ENCODE measurements at places on chromosomes 12 and 14.

DNA sequence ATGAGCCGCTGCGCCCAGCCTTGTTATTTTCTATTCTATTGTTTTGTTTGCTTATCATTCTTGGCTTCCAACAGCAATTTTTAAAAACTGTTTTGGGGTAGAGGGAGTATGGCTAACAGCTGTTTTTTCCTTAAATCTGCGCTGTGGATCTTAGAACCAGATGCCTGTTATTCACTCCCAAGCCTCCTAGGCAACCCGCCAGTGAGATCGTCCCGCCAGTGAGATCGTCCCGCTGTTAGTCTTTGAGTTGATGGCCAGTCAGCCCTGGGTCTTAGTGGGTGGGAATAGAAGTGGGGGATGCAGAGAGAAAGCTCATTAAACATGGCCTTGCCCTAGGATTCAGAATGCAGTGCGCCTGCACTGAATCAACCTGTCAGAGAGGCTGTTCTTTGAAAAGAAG is 67.3 kb upstream of the BICD1 start:
- no peak for DNase-seq

GRCh38 chr12:51390891-51391282 is 319 bp downstream of the GALNT6 start:
- DNase-seq, result peak; percentile 26

DNA sequence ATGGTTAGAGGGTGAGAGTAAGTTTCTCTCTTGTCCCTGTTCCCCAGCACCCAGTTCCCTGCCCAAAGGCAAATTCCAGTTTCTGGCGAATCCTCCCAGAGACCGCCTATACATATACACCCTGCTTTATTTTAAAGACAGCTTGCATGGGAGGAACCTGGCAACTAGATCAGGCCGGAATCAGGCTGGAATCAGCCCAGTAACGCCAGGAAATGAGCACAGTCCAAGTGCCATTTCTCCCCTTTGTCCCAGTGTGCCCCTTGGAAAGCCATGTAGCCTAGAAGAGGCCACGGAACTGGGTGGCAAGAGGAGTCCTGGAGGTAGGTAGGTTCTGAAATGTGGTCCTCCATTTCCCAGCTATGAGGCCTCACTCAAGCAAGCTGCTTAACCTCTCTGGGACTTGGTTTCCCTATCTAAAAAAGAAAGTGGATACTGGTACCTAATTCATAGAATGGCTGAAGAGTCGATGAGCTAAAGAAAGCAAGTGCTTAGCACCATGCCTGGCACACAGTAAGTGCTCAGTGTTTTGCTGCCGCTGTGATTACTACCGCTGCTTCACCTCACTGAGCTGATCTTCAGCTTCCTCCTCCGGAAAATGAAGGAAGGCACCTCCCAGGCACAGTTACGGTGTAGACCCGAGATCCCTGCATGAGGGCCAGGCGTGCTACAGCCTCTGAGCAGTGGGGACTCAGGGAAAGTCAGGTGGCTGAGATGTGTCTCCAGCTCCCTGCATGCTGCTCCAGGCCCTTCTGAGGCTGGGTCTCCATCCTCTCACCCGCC is 36.4 kb downstream of the PITPNM2 start:
- DNase-seq, result no peak

- DNase-seq, result no peak
Observed at GRCh38 chr12:62957233-62957953, 22.4 kb upstream of the PPM1H start.

DNA sequence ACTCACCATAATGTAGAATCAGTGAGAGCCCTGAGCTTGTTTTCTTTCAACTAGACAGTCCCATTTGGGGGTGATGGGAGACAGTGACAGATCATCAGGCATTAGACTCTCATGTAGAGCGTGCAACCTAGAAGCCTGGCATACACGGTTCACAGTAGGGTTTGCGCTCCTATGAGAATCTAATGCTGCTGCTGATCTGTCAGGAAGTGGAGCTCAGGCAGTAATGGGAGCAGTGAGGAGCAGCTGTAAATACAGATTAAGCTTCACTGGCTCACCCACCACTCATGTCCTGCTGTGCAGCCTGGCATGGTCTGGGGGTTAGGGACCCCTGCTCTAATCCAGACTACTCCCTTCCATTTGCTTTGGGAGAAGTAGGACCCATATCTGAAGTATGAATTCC is 55.6 kb downstream of the FNTB start:
- DNase-seq, result no peak

DNA sequence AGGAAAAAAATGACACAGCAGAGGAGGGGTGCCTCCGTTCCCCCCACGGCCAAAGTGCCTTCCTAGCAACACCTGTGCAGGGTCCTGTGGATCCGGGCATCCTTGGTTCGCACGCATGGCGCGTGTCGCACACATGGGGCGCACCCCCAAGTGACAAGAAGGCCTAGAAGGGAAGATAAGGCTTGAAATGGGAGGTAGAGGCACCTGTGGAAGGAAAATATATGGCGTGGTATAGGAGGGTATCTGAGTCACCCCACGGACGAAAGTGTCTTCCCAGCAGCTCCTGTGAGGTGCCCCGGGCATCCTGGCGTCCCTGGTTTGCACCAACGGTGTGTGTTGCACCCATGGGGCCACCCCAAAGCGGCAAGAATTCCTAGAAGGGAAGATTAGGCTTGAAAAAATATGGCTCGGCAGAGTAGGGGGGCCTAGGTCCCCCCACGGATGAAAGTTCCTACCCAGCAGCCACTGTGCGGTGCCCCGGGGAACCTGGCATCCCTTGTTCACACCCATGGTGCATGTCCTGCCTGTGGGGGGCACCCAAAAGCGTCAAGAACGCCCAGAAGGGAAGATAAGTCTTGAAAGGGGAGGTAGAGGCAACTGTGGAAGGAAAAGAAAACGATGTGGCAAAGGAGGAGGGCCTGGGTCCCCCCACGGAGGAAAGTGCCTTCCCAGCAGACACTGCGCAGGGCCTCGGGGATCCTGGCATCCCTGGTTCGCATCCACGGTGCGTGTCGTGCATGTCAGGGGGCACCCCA is 280.0 kb downstream of the ALG10 start:
- no peak for DNase-seq

GRCh38 chr14:77183896-77184295 is 2.3 kb downstream of the TMEM63C start:
- no peak for DNase-seq

GRCh38 chr12:124696693-124697476 is 129.5 kb upstream of the NCOR2 start:
- no peak for DNase-seq

DNA sequence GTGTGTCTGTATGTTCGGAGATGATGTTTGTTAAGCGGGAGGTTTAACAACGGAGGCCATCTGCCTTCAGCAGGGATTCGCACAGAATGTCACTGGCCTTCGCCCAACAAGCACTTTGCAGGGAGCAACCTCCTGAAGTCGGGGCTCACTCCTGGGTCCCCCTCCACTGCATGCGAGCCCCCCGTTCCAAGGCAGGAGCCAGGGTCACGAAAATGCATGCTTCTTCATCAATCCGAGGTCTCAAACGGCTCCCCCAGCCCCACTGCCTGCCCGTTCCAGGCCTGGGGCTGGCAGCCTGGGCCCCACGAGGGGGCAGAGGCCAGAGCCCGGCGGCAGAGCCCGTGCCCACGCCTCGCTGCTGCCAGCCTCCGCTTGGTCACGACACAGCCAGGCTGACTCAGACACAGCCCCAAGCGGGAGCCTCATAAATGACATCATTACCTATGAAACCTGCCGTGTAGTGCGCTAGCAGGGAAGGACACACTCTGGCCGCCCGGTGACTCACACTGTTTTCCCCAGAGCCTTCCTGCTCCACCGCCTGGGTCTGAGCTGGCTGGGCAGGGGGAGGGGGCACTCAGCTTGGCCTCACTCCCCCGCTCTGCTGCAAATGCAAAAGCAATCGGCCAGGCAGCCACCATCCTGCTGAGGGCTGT is 169.5 kb upstream of the RTL1 start:
- no peak for DNase-seq

- DNase-seq, result peak; percentile 11
Observed at GRCh38 chr12:14275886-14276285, 89.6 kb upstream of the ATF7IP start.

DNA sequence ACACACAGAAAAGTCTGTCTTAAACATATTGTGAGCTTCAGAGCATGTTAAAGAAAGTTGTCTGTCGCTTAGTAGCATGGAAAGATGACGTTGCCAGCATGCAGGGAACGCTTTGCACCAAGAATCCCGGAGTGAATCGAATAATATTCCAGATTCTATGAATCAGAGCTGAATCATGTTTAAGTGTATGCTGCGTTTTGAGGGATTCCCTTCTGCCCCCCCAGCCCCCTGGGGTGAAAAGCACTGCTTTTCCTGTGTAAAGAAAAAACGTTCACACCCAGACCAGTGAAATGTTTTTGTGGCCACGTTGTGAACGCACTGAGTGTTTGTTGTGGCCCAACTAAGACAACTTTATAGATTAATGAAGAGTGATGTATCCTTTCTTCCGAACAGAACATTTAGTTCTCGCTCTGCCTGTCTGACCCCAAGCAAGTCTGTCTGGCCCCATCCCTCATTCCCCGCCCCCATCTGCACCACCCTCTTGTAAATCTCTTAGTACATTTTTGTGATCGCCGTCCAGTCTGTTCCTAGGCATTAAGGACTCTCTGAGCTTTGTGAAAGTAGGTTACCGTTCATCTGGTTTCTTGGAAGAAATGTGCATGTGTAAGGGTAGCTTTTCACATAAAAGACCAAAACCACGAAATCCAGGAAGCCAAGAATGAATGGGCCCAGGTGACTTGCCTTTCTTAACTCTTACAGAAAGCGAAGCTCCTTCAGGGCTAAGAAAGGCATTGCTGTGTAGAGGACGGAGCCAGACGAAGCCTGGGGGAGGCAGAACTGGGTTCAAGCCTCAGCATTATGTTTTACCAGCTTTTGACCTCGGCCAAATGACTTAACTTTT is 103.0 kb downstream of the SAMD4A start:
- no peak for DNase-seq

- no peak for DNase-seq
Observed at GRCh38 chr14:75941030-75941429, 40.8 kb downstream of the TGFB3 start.

- DNase-seq, result no peak
Observed at GRCh38 chr14:42111355-42111754, 504.7 kb downstream of the LRFN5 start.

DNA sequence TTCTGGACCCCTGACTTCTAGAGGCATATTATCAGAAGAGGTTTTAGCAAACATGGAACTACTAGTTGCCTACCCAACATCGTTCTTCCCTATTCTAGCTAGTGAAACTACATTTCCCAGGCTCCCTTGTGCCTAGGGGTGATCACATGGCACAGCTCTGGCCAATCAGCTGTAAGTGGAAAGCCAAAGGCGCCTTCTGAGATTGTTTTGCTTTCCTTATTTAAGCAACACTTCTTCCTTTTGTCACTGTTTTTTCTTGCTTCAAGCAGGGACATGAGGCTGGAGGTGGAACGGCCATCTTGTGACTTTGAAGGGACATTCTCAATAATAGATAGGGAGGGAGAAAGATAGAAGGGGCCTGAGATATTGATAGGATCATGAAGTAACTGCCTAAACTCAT is 136.7 kb downstream of the ZNF664 start:
- DNase-seq, result peak; percentile 9

- DNase-seq, result no peak
Observed at GRCh38 chr12:12506496-12506890, 56.2 kb downstream of the DUSP16 start.

GRCh38 chr14:105092171-105093037 is 27.2 kb upstream of the GPR132 start:
- DNase-seq, result no peak

- DNase-seq, result no peak
Observed at GRCh38 chr14:92224358-92224954, 98.5 kb upstream of the SLC24A4 start.

DNA sequence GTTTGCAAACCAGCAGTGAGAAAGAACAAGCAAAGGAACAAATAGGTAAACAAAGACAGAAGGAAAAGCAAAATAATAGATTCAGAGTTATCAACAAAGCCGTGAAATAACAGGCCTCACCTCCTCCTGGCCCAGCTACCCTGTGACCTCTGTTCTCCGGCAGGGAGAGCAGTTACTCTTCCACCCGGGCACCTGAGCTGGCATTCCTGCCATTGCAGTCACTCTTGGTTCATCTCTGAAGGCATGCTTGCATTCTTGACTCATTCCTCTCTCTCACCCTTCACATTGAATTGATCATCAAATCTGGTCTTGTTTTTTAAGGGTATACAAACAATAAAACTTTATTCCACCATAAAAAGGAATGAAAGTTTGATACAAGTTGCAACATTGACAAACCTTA is 95.1 kb downstream of the TTC8 start:
- no peak for DNase-seq

DNA sequence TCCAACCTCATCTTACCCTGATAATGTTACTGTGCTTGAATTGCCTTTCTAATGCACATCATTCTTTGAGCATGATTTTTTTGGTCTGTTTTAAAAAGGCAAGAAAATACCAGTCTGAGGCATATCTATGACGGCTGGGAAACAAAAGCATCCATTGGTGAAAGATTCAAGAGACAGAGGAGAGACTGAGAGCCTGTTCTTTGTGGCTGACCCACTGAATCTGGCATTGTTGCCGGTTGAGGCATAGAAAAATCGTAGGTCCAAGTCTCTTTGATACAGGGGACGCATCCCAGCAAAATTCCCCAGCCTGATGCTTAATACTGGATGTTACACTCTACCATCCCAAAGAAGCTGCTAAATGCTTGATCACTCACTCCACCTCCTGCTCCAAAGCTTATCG is 2.9 kb upstream of the KLHL42 start:
- DNase-seq, result no peak

DNA sequence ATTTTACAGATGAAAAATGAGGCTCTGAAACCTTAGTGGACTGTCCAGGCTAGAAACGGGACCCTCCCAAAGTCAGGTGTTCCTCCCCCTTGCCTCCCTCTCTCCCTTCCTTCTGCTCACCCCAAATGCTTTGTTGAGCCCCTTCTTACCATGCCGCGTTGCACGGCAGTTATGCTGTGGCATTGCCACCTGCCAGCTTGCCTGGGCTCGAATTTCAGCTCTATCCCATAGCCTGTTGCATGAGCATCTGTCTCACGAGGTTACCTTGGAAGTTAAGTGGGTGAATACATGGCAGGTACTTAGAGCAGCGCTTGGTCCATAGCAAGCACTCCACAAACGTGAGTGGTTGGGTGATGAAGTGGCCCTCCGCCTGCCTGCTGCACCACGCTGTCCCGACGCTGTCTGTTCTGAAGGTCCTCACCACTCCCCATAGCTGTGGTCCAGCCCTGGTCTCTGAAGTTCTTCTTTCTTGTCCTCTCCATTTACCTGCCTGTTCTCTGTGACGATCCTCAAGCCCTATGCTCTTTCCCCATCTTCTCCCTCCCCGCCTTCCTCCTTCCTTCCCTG is 269.9 kb downstream of the CACNA1C start:
- no peak for DNase-seq

- peak; percentile 10 for DNase-seq
Observed at GRCh38 chr14:89025561-89026236, 201.2 kb downstream of the TTC8 start.

DNA sequence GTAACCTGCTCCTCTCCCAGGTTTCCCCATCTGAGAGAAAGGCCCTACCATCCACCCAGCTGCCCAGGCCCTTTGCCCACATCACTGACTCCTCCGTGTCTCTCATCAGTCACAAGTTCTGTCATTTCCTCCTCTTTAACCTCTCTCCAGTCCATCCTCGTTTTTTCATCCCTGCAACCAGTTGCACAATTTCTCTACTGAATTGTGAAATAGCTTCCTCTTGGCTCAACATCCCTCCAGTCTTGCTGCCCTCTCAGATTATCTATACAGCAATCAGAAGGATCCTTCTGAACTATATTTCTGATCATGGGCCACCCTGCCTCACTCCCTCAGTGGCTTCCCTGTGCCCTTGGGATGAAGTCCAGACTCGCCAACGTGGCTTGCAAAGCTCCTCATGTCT is 6.8 kb downstream of the FAM161B start:
- peak; percentile 36 for DNase-seq

Data from CD4-positive, alpha-beta T cell treated with Interleukin-1 beta for 1 hour (primary cell).